Stimulated activated naive CD8-positive, alpha-beta T cell treated with anti-CD3 and anti-CD28 coated beads, Interleukin-15, Interleukin-2, amounts not matched to agents 100 U/mL and 50 U/mL, for 24 hours (primary cell): ENCODE measurements at places on chromosomes 13 and 19.
A peak's percentile ranks its signal among the peaks of the same experiment; 100 is the strongest.

DNA sequence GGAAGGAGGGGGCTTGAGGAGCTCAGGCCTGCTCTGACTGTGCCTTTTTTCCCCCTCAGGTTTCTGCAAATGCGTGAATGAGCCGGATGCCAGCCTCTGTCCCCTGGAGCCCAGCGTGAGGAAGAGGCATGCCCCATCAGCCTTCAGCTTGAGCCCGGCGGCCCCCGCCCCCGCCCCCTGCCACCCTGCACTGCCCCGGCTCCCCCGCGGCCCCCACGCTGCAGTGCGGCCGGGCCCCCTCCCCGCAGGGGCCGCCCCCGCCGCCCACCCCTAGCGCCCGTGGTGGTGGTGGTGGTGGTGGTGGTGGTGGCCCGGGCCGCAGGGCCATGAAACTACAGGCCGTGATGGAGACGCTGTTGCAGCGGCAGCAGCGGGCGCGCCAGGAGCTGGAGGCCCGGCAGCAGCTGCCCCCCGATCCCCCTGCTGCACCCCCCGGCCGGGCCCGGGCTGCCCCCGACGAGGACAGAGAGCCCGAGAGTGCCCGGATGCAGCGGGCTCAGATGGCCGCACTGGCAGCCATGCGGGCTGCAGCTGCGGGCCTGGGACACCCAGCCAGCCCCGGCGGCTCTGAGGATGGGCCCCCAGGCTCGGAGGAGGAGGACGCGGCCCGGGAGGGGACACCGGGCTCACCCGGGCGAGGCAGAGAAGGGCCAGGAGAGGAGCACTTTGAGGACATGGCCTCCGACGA is 3.5 kb downstream of the ARID3A start:
- no peak for DNase-seq

DNA sequence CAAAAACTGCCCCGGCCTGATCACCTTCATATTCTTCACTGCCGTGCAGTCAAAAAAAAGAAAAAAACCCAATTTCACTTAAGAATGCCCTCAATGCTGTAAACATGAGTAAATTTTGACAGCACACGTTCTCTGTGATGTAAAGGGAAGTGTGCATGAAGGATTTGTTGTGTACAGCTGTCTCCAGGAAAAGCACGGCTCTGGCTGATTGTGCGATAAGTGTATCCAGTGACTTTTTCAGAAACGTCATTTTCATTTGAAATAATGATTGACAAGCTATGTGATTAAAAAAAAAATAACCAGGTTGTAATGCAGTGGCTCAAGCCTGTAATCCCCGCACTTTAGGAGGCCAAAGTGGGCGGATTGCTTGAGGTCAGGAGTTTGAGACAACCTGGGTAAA is 39.6 kb downstream of the ANKRD10 start:
- DNase-seq, result no peak

DNA sequence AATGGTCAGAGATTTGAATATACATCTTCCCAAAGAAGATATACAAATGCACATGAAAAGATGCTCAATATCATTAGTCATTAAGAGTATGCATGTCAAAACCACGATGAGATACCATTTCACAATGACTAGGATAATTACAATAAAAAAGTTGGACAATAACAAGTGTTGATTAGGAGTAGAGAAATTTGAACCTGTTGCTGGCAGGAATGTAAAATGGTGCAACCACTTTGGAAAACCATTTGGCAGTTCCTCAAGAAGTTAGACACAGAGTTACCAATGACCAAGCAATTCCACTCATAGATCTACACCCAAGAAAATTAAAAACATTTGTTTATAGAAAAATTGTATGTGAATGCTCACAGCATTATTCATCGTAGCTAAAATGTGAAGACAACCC is 33.2 kb upstream of the STARD13 start:
- DNase-seq, result no peak

GRCh38 chr19:11479090-11479897 is 1.6 kb downstream of the ELAVL3 start:
- peak; percentile 53 for DNase-seq

GRCh38 chr19:49595819-49596404 is 4.9 kb downstream of the PRR12 start:
- no peak for DNase-seq

DNA sequence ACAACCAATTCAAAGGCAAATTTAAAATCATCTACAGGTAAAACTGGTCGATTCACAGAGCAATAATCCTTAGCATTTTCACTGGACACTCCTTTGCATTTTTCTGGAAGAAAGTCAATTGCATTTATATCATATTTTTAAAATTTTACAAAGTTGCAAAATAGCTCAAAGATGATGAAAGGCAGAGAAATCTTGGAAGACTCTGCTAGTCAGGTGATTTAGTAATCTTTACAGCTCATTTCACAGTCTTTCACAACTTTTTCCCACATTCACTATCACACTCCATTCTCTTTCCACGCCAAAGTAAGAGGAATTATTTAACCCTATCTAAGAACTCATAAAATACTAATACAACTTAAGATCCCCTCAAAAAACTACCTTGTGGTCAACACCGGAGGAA is 1063.8 kb downstream of the EFNB2 start:
- no peak for DNase-seq

DNA sequence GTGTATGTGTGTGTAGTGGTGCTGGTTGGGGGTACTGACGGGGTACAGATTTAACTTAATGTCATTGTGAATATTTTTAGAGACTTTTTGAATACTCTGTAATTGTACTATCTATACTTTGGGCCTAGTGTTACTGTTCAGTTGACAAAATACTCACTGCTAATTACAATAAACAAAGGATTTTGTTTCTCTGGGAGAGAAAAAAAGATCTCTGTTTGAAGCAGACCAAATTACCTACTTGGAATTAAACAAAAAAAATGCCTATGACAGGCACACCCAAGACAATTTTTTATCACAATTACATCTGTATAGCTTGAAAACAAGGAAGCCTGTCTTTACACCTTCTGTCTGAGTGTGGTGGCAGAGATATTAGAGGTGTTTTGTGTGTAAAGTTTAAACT is 45.1 kb downstream of the OLFM4 start:
- DNase-seq, result no peak

- DNase-seq, result no peak
These were observed 1700.1 kb upstream of the PRR20A start for GRCh38 chr13:55440465-55441085.

GRCh38 chr13:20451397-20451796 is 74.3 kb downstream of the CRYL1 start:
- DNase-seq, result no peak

DNA sequence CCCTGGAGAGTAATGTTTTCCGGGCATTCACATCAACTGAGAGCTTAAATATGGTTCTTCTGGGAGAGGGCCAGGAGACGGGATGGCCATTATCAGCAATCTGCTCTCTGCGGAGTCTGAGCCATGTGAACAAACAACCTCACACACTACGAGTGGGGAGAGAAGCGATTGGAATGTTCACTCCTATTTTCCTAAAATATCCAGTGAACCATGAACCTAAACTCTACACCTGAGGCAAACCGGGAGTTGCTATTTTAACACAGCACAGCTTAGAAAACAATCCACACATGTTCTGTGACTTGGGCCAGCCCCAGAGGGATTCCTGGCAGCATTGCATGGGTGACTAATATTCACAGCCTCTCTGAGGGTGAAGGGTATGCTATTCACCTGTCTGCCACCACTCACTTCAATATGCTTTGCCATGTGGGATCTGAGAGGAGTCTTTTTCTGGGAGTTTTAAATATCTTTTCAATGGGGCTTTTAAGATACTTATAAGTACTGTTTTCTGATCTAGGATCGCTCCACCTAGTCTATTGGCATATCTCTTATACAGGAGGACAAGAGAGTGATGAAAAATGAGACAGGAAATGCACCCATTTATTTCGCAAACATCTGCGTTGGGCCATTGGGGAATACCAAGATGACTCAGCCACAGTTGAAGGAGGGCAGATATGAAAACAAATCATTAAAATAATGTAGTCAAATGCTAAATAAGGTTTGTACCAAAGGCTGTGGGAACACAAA is 72.6 kb upstream of the SERP2 start:
- no peak for DNase-seq

GRCh38 chr13:91132786-91133185 is 214.7 kb upstream of the MIR17HG start:
- no peak for DNase-seq

GRCh38 chr13:44380404-44381165 is 7.0 kb downstream of the SERP2 start:
- no peak for DNase-seq

- DNase-seq, result no peak
These were observed 59.3 kb downstream of the TNFSF13B start for GRCh38 chr13:108328848-108329247.

DNA sequence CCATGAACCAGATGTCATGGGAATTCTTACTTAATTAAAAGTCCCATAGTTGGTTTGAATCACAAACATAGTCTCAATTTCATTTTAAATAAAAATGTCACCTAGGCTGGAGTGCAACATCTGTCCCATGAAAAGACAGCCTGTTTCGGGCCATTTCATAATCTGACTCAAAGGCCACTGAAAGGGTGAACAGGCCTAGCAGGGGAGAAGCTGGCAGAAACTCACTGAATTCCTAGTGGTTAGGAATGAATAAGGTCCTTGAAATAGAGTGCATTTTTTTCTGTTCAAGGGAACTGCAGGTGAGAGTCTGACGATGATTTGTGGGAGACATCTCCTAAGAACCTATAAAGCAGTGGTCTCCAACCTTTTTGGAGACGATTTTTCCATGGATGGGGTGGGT is 44.0 kb upstream of the PCCA start:
- no peak for DNase-seq

DNA sequence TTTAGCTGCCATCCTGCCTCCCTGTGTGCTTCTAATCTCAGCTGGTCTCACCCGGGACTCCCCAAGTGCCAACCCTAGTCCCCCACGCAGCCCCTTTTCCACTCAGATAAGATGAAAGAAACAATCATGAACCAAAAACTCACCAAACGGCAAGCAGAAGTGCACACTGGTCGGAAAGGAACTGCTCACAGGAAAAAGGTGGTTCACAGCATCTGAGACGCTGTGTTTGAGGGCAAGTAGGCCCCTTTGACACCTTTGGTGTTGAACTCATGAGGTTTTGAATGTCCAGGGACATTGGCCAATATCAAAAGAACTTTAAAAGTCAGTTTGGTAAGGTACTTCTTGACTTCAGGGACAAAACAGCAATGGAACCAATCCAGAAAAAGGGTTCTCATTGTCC is 20.4 kb upstream of the ACOD1 start:
- DNase-seq, result no peak

DNA sequence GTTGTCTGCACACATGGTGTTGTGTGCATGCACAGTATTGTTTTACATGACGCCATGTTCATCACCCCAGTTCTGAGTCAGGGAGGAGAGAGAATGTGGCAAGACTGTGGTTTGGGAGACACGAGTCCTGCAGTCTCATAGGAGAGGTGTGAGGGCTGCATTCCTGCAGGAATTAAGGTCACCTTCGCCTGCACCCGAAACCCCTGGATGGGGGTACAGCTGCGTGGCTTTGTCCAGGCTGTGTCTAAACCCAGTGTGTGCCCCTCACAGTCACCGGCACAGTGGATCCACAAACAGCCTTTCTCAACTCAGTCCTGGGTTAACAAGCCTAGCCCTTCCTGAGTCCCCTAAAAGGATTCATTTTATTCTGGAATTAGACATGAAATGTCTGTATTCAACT is 5.7 kb downstream of the ADPRHL1 start:
- no peak for DNase-seq

DNA sequence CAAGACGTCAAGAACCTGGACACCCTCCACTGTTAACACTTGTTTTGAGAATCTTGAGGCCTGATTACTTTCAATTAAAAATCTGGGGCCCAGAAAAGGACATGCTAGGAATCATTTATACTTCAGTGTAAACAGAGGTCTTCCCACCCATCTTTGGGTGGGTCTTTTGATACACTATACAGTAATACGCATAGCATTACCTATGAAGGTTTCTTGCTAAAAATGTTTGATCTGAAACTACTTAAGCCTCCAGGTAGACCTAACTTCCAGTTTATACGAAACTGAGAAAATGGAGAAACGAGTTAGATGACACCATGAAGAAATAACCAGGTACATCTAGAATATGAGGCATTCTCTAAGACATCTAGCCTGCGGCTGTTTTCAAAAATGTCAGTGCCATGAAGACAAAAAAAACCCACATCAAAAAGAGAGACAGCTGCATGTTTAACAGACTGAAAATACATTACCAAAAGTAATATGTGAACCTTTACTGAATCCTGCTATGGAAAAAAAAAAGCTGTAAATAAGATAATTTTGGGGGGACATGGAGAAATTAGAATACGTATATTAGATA is 36.6 kb downstream of the TGDS start:
- no peak for DNase-seq

DNA sequence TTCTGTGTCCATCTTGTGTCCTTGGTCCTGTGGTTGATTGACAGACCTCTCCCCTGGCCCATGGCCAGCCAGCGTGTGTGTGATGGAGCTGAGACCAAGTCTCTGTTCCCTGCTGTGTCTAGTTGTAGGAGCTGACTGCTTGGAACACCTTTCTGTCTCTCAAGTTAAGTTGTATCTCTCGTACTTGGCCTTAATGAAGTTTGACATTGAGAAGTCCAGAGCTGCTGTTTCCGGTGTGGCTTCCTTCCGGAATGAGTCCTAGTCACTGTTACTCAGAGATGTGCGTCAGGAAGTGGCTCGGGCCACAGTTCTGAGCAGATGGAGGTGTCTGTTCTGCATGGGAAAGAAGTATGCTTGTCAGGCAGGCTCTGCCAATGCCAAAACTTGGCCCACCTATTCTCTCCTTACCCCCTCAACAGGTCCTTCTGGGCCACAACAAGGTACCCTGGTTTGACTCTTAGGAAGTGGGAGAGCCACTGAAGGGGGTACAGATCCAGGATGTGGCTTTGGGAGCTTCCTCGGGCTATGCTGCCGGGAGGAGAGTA is 54.3 kb downstream of the GATAD2A start:
- peak; percentile 75 for DNase-seq

DNA sequence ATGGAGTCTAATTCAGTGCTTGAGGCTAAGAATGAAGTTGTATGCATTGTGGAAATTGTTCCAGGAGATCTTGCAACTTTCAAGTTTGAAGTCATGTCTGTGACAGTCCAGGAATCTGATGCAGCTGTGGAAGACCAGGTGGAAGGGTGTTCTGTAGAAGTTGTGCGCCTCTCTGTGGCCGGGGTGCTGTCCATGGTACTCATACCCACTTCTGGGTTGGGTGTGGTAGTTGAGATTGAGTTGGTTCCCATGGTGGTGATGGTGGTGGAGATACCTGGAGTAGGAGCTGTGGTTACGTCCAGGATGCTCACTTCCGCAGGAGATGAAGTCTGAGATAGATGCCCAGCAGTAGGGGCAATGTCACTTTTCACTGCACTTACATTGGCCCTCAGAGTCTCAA is 44.3 kb downstream of the MUC16 start:
- DNase-seq, result no peak

GRCh38 chr13:111626371-111627305 is 306.2 kb downstream of the TEX29 start:
- no peak for DNase-seq

DNA sequence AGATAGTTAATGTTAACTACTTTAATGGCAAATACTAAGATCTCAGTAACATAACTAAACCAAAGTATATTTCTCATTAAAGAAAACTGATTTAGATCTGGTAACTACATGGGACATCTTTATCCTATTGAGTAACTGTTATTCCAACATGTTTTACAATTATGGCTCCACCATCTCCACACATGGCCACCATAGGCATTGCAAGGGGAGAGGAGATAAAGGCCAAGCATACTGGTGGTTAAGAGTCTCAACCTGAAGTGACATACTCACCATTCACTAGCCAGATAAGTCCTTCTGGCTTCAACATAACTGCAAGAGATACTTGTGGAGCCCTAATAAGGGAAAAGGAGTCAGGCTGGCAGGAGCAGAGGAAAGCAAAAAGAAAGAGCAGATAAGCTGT is 1586.4 kb upstream of the SPRY2 start:
- no peak for DNase-seq

- peak; percentile 24 for DNase-seq
These were observed 644 bp downstream of the MED26 start for GRCh38 chr19:16627193-16627927.
